Brain pericyte (primary cell): ENCODE measurements at places on chromosomes 3 and 15.

GRCh38 chr3:11591391-11592282, 52.1 kb downstream of the VGLL4 start:
- no peak for DNase-seq

DNA sequence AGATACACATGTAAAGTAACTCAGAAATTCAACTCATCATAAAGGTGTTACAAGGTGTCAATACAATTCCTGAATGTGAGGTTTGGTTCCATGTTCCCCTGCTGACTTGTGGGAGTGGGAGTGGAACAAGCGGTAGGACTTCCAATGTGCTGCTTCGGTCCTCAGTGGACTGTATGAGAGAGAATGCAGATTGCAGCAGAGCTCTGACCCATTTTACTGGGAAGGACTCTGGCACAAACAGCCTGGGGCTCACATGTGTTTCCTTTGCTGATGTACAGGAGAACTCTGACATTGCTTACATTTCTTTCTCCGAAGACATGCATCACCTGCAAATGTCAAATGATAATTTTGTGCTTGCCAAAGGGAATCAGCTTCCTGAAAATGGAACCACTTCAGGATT, 111.5 kb downstream of the UNC13C start:
- DNase-seq: no peak

DNA sequence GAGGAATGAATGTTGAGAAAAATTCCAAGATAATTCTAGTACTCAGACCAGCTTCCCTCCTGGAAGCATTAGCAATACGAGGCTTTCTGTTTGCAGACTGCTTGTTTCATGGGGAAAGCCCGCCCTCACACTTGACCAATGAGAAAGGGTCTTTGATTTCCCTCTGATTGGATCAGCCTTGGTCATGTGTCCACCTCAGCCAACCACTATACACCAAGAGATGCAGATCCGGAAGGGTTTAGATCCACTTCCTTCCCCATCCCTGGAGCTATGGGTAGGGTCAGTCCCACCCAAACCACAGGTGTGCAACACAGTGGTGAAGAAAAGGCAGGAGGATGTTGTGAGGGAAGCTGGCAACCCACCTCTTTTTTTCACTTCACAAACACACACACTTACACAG, 154.7 kb downstream of the SV2B start:
- DNase-seq: no peak

- DNase-seq: no peak
These were observed 57.3 kb downstream of the NMNAT3 start for GRCh38 chr3:139620438-139620837.

DNA sequence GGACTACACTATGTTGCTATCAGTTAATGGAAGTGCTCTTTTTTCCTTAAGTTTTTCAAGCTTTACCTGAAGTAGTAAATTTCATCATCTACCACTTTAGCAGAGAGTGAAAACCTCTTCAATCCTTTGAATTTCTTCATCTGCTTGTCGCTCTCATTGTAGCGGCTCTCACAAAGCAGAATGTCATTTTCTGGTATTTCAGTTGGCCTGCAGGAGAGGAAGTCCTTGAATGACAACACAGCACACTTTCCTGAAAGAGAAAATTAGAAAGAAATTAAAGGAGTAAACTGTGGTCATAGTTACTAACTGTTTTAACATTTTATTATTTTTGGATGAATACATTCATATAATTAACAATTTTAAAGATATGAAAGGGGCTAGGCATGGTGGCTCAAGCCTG, 27.6 kb downstream of the UQCC5 start:
- no peak for DNase-seq

- no peak for DNase-seq
These were observed 173.6 kb upstream of the BHLHE40 start for GRCh38 chr3:4805662-4806061.

- no peak for DNase-seq
These were observed 3.1 kb upstream of the PSMD6 start for GRCh38 chr3:64026346-64026745.

DNA sequence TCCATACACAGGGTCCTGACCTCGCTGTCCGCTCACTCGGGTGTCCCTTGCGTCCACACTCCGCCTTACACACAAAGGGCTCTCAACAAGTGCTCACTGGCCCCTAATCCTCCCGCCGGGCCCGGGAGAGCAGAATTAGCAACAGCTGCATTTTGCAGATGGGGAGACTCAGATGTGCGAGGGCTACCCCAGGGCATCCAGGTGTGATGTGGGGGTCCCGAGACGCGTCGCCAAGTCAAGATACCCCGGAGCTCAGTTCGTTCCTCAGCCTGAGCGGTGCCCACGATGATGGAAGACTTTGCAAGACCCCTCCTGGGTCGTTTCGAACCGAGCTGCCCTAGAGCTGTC, 14.9 kb upstream of the WNT7A start:
- no peak for DNase-seq

GRCh38 chr3:189144645-189145044, 27.1 kb upstream of the TPRG1 start:
- no peak for DNase-seq

DNA sequence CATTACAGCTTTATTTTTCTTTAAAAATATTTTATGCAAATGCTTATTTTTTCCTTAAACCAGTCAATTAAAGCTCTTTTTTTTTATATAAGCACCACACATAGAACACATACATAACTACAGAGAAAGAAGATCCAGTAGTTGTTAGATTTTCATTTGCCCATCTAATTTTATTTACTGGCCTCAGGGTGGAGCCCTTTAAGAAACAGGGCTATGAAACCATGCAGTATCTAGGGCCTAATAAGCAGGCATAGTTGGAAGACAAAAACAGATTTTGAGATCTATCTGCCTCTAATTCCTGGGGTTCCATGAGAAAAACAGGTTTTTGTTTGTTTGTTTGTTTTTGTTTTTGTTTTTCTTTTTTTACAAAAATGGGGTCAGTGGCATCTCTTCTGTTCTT, 120.6 kb downstream of the BCHE start:
- DNase-seq: no peak

DNA sequence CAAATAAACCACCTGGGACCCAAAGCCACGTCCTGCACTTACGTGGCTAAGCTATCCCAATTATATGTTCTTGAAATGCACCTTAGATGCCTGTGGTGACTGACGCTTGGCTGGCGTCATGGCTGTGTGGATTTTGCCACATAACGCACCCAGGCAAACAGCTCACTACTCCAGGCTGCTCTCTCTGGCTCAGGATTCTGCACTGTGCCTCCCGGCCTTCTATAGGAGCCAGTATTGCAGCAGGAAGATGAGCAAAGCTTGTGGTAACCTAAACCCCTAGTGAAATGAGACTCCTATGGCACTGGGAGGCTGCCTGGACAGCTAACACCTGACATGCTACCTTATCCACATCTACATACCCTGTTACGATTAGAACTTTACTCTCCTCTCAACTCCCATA, 179.3 kb downstream of the THRB start:
- DNase-seq: no peak

DNA sequence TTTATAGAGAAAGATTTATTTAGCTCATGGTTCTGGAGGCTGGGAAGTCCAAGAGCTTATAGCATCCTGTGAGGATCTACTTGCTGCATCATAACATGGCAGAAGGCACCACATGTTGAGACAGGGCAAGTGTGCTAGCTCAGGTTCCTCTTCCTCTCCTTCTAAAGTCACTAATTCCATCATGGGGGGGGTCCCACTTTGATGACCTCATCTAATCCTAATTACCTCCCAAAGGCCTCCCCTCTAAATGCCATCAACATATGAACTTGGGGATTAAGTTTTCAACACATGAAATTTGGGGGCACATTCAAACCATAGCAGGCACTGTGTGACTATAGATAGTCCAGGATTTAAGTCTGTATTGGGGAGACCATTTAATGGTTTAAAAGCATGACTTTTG, 297.1 kb upstream of the ROPN1 start:
- DNase-seq: no peak

DNA sequence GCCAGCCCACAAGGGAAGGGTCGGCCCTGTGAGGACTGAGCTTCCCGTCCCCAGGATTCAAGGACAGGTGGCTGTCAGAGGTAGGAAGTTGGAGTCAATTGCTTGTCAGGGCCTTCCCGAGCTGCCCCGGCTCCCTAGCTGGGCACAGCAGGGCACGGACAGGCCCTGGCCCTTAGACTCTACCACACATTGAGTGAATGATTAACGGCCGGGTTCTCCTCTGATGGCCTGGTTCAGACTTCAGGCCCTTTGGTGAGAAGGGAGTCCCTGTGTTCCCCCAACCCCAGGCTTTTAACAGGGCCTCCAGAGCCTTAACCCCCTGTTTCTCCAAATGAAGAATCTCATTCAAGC, 16.4 kb upstream of the FGD5 start:
- DNase-seq: no peak

DNA sequence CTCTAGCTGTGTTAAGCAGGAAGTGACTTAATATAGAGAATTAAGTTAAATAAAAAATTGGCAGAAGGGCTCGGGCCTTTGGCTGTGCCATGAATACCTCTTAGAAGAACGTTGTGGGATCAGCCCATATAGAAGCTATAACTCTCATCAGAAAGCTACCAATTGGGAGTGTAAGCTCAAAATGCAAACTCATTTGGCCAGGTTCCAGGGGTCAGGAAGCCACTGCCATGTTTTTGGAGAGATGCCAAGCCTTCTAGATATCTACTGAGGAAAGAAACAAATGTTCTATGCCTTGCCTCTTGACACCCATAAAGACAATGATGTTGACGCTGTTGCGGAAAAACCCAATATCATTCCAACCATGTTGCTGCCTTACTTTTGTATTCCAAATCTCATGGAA, 475.2 kb upstream of the TGFBR2 start:
- DNase-seq: no peak

GRCh38 chr15:39625856-39626255, 45.0 kb downstream of the THBS1 start:
- DNase-seq: no peak

DNA sequence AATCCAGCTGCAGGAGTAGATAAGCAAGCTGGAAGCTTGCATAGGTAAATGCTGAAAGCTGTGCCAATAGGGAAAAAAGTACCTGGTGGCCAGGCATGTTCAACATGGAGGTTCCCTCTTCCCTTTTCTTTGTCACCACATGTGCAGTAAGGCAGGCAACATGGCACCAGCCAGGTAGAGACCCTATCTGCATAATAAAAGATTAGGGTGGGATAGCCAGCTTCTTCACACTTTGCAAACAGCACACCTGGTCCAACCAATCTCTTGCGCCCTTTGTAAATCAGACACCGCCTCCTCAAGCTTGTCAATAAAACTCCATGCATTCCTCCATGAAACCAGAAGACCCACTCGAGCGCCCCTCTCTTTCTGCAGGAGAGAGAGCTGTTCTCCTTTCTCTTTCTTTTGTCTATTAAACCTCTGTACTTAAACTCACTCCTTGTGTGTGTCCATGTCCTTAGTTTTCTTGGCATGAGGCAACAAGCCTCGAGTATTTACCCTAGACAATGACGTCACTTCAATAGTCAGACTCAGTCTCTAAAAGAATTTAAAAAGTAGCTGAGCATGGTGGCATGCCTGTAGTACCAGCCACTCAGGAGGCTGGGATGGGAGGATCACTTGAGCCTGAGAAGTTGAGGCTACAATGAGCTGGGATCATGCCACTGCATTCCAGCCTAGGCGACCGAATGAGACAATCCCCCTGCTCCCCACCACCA, 256.3 kb downstream of the SCAPER start:
- DNase-seq: no peak

DNA sequence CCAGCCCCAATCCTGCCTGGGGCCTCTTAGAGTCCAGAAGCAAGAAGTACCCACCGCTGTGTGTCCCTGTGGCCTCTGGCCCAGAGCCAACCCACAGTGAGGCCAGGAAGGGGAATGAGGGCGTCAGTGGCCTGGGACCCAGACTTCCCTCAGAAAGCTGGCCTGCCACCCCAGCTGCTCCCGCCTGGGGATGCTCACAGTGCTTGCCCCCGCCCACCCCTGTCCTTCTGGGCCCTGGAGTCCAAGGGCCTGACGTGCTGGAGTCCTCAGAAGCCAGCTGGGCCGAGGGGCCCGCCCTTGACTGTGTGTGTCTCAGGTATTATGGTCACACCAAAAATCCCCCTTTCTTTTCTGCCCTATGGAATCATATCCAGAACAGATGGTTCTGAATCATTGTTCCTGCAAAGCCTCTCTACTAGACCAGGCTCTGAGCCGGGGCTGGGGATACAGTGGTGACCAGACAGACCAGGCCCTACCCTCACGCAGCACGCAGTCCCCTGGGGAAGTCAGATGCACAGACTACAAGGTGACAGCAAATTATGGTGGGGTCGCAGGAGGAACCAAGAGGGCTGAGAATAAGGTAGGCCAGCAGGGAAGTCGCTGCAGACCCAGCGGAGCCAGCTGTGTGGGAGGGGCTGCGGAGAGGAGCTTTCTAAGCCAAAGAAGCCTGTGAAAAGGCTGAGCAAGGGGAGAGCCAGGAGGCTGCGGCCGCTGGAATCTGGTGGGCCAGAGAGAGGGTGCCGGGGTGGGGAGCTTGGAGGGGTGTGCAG, 99.1 kb downstream of the VGLL4 start:
- no peak for DNase-seq

DNA sequence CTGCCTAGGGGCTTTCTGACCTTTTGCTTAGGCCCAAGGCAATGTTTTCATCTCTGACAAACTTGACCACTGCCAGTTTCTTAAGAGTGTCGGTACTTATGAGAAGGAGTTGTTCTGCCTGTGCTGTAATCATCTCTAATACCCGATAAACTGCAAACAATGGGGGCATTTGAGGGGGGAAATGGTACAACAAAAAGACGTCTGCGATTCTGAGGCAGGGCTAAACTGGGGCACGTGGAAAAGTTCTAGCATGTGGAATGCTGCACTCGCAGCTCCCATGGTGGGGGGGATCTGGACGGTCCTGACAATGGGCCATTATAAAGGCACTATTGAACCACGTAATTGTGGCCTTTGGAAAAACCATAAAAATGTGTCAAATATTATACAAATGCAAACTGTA, 73.1 kb upstream of the SAMMSON start:
- no peak for DNase-seq

DNA sequence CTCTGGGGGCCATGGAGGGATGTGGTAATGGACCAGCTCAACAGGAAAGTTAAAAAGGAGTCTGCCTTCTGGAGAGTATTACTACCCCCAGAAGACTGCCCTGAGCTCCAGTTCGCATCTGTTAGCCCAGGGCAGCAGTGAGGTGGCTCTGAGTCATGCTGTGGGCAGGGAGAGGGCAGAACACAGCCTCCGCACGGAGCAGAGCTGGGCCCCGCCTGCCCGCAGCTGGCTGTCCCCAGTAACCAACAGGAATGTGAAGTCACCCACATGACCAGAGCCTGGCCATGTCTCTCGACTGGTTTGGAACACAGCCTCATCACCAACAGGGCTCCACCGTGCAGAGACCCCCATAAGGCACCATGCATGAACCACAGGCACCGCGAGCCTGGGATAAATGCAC, 62.1 kb downstream of the CYFIP1 start:
- no peak for DNase-seq
